Islet precursor cell (in vitro differentiated cells): ENCODE measurements at places on chromosomes 5 and 9.

DNA sequence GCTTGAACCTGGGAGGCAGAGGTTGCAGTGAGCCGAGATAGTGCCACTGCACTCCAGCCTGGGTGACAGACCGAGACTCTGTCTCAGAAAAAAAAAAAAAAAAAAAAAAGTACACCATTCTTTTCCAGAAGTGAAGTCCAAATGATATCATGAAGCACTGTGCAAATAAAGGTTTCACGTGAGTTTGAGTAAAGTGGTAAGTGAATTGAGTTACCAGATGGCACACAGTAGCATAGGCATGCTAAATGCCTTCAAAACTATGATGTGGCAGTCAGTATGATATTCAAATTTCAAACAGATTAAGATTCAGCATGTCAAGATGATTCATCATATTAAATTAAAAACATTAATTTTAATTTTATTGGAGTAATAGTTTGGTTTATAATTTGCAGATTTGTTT, 195.2 kb downstream of the TAF11L14 start:
- no peak for DNase-seq

- DNase-seq: no peak
Observed at GRCh38 chr5:134892282-134892681, 12.6 kb upstream of the PCBD2 start.

DNA sequence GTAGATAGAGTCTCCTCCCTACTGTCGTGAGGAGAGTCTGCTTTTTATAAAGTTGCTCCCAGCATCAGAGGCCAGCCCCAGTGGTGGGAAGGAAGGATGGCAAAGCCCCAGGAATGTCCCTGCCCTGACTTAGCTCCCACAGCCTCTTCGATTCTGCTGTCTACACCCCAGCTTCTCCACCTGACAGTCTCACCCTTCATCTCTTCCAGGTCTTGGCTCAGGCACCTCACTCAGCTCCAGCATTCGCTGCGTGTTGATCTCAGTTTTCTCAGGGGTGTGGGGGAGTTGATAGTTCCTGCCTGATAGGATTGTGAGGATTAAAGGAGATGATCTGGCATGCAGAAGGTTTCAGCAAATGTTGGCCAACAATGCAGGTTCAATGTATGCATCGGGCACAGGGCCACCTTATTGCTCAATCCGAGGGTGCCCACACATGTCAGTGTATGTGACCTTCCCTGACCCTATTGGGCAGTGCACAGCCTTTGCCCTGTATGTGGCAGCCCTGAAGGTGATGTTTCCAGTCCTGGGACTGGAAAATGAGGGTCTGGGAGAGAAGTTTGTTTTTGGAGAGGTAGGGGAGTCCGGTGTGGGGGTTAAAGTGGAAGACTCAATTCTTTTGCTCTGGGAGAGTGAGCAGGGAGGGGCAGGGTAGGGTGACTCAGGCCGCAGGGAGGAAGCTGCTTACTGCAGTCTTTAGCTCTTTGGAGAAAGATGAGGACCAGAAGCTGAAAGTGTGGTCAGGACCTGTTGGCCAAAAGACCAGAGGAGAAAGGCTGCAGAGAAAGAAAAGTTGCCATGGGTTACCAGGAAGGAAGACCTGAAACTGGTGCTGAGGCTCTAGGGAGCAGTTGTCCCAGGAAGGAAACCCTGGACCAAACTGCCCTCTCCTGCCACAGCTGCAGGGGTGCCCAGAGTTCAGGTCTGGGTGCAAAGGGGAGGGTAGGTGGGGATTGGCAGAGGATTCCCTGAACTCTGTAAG, 153.2 kb downstream of the MACROH2A1 start:
- DNase-seq: peak; percentile 50

- DNase-seq: no peak
Observed at GRCh38 chr5:8981496-8981895, 564.4 kb downstream of the SEMA5A start.

DNA sequence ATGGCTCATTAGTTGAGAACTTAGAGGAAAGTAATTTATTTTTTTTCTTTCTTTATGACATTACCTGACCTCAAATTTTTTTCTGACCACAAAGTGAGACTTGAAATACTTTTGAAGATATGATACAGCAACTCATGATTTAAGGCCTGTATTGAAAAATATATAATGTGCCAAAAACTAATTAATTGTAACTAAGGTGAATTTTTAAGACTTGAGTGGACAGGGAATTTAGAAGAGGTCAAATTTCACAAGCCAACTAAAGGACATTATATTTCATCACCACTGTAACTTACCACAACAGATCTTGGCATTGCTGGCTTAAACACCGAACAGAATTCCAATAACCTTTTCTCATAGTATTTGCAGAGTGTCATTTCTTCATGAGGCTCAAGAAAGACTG, 1.8 kb downstream of the CCNH start:
- no peak for DNase-seq

DNA sequence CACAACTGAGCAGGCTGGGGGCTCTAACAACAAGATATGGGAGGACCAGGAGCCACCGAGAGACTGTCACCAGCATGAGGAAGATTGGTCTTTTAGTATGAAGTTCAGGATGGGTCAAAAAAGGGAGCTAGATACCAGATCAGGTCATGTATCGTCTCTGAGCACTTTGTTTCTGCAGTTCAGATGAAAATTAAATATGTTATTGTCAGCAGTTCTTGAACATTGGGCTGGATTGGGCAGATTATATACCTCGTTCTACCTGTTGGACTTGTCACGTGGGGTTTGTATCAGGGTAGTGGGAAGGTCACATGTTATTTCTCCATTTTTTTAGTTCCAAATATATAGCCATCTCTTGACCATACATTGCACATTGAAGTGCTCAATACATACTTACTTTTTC, 47.3 kb downstream of the RCL1 start:
- no peak for DNase-seq

- no peak for DNase-seq
Observed at GRCh38 chr5:81893961-81894360, 77.9 kb upstream of the ATG10 start.

GRCh38 chr5:15834596-15835245, 334.7 kb downstream of the FBXL7 start:
- no peak for DNase-seq

- no peak for DNase-seq
Observed at GRCh38 chr9:92253656-92254055, 39.8 kb downstream of the IARS1 start.

GRCh38 chr9:128321343-128321742, 904 bp downstream of the TRUB2 start:
- no peak for DNase-seq

DNA sequence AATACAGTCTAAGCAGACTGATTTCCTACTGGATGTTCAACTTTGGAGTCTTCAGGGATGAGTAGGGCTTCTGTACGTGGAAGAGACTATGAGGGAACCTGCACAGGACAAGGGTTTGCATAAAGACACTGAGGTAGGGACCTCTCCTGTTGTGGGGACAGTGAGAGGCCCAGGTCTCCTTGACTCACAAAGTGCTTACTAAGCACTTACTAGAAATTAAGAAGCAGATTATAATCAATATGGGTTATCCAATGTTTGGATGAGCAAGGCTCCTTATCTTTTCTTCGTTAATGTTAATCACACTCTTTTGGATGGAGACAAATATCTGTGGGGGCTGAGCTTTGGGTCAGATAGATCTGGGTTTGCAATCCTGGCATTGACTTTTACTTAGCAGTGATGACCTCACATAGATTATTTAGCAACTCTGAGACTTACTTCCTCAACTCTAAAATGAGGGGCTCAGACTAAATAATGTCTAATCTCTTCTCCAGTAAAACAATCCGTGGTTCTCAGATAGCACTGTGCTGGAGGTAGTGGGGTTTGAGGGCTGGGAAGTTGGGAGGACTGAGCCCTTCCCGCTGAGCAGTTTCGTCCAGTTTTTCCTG, 45.9 kb downstream of the PDCD1LG2 start:
- DNase-seq: no peak

DNA sequence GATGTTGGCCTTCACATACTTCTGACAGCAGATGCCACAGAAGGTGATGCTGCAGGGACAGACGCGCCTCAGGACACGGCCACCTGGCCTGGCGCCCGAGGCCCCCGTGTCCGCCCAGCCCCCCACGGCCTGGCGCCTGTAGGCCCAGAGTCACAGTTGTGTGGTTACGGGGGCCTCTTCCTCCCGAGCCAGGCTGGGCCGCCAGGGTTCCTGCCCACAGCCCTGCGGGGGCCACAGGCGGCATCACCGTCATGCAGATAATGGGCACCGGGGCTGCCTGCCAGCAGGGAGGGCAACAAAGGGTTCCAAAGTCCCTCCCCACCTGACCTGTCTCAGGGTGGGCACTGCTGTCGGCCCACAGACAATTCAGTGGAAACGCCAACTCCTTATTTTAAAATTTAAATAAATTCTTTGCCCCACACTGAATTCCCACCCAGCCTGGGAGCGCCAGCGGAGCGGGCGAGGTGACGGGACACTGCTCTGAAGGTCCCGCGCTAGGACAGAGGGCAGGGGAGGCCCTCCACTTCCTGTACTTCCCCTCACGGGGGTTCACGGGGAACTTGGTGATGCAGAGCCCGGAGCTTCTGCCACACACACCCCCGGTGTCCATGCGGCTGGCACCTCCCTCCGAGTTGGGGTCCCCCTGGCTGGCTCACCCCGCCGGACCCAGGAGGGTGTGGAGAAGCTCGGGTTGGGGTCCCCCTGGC, 40.6 kb downstream of the EXOC3 start:
- no peak for DNase-seq

DNA sequence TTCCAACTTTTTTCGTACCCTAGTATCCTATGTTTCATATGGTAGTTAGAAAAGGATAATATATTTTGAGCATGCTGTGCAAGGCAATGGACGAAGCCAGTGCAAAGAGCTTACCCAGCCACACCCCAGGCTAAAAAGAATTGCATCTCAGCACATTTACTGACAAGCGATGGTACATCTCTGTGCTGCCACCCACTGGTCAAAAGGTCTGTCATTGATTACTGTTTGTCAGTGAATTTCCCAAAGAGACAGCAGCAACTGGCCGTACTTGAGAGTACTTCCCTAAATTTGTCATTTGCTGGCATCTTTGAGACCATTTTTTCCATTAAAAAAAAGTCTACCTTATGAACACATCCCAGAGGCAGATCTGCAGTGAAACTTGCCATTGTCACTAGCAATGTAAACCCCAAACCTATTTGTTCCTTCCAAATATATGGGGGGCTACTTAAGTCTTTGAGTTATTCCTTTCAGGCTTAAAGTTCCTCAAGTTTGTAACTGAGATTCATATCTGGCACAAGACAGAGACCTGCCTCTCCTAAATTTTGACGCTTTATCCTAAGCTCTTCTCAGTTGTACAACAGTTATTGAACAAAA, 184.3 kb downstream of the CTNND2 start:
- peak; percentile 89 for DNase-seq

- no peak for DNase-seq
Observed at GRCh38 chr9:125028041-125028440, 87.2 kb upstream of the GOLGA1 start.

- peak; percentile 63 for DNase-seq
Observed at GRCh38 chr5:14953075-14953607, 81.6 kb upstream of the ANKH start.

- DNase-seq: peak; percentile 76
Observed at GRCh38 chr5:176573564-176574296, 24.6 kb downstream of the CDHR2 start.

- no peak for DNase-seq
Observed at GRCh38 chr5:171573451-171574225, 154.2 kb downstream of the FGF18 start.

DNA sequence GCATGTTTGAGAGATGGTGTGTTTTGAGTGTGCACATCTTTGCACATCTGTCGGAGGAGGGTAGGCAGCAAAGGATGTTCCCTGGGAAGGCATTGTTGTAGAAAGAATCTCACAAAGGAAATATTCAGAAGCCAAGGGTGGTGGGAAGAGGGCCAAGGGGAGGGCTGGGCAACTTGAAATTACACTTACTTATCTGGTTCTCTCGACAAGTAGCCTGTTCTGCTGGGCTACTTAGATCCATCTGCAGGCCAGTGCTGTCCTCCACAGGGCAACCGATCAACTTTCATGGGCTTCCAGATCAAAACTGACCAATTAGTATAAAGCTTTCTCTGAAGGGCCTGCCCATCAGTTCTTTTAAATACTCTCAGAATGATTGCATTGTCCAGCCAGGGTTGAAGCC, 495.2 kb downstream of the GADD45G start:
- no peak for DNase-seq

DNA sequence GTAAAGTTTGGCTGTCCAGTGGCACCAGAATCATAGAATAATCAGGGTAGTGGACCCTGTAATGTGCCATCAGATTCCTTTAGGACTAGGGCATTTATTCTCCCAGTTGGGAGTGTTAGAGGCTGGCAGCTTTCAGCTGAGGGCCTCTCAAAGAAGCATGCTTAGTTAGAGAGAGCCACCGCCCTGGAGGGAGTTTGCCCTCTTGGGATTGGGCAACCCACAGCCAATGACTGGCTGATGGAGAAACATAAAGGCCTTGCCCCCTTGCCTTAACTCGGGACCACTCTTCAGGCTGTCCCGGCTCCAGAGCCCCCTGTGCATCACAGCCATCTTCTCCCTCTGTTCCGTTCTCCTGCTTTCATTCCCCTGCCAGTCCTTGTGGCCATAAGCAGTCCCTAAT, 20.5 kb upstream of the IFNK start:
- no peak for DNase-seq

DNA sequence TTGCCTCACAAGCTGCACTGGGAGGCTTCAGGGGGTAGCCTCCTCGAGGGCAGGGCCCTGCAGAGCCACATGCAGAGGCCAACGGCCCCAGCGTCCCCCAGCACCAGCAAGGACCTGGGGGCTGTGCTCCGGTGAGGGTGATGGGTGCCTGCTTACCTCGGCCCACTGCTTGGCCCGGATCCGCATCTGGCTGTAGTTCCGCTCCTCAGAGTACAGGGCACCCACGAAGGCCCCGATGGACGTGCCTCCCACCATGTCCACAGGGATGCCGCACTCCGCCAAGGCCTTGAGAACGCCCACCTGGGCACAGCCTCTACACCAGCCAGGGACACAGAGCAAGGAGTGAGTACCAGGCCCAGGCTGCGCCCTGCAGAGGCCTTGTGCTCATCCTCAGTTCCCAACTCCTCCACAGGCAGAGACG, 8.0 kb upstream of the NSMF start:
- DNase-seq: no peak

DNA sequence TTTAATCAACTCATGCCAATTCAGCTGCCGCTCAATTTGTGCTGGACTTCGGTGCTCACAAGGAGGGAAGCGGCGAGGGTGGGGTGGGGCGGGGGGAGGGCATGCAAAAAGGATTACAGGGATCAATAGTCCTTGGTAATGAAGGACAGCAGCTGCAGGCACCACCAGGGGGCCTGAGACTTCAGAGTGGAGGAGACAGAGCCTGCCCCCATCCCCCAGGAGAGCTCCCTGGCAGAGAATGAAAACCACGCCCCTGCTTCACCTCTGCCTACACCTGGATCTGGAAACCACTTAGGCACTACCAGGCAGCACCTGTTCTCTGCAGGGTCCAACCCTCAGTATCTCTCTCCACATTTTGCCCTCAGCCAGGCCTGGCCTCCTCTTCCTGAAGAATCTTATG, 155.6 kb downstream of the TRIM32 start:
- DNase-seq: peak; percentile 75

- no peak for DNase-seq
Observed at GRCh38 chr5:52767766-52768480, 19.8 kb upstream of the ITGA1 start.
